Kidney (tissue), 22 donors: ENCODE measurements at places on chromosomes 16 and 17. TPM values are rescaled to one million over a fixed set of nuclear protein-coding genes. Genes with fewer than 3 reads are reported as not detected.

Gene ENPP7
- total RNA-seq = 0.94 TPM

Gene DRC3
- 17.3 TPM for total RNA-seq

- peak within 1 kb of the TSS; percentile 18 for H3K27ac ChIP-seq
- peak; percentile 86 for DNase-seq
- peaks cover 2% of the 10 kb centered on the region for H3K36me3 ChIP-seq
- no peaks in the 10 kb centered on the region for H3K27me3 ChIP-seq
These were observed at the start of gene COPRS for GRCh38 chr17:31858642-31859486. TSS of gene COPRS (minus strand) at chr17:31859244. CDS start at chr17:31859199, 45 bp downstream.

DNA sequence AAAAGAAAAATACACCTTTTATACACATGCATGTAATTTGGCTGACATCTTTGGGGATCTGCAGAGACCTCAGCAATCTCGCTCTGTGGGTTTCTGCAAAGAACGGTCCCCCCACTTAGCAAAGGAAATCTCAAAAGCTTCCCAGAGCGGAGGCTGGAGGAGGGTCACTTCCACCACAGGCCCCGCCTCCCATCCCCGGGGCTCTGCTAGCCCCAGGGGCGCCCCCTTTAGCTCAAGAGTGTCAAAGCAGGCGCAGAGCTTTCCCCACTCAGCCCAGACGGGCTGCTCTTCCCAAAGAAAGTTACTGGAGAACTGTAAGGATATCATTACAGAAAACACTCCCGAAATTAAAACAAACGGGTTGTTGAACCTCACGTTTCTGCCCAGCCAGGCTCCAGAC is 11.4 kb downstream of the SLC13A5 start:
- H3K27me3 ChIP-seq = no peaks in the 10 kb centered on the region
- H3K4me1 ChIP-seq = no peaks in the 10 kb centered on the region
- DNase-seq = peak; percentile 41
- no peaks in the 10 kb centered on the region for H3K36me3 ChIP-seq
- no peak overlapping the region for H3K4me3 ChIP-seq

DNA sequence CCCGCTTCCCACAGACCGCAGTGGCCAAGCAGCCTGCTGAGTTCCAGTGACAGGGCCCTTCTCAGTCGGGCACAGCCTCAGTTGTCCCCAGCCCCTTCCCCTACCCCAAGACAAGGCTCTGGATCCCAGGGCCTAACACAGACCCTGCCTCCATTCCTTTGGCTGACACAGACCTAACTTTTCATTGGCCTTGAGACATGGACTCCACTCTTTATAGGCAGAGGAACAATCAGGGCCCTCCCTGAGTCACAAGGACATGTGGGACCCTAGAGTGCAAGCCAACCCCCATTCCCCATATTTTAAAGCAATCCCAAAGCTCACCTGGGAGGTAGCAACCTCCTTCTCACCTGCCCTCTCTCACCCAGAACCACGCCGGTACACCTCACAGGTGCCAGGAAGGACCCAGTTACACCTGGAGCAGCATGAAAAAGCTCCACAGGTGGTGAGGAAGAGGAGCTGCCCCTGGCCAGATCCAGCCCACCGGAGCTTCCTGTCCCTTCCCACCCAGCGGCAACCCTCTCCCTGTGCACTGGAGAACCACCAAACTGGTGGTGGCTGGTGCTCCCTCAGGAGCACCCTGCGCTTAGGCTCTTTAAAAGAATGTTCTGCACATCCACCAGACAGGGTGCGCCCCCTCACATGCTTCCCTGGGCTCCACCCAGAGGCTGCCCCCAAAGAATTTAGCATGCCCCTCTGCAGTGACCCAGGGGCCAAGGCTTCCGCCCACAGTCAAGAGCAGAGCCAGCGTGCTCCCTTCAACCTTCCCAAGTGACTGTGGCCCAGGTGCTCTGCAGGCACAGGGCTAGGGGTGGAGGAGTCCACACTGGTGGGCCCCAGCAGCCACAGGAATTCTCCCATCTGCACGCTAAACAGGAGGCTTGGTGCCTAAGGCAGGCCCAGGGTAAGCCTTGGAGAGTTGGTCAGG is 3.4 kb downstream of the MNT start:
- no peaks in the 10 kb centered on the region for H3K27me3 ChIP-seq
- H3K4me1 ChIP-seq = peaks cover 9% of the 10 kb centered on the region
- H3K36me3 ChIP-seq = no peaks in the 10 kb centered on the region
- peak overlapping the region; percentile 46 for H3K4me3 ChIP-seq
- DNase-seq = no peak
